ENCODE measurements at places on chromosomes 2 and 18.

DNA sequence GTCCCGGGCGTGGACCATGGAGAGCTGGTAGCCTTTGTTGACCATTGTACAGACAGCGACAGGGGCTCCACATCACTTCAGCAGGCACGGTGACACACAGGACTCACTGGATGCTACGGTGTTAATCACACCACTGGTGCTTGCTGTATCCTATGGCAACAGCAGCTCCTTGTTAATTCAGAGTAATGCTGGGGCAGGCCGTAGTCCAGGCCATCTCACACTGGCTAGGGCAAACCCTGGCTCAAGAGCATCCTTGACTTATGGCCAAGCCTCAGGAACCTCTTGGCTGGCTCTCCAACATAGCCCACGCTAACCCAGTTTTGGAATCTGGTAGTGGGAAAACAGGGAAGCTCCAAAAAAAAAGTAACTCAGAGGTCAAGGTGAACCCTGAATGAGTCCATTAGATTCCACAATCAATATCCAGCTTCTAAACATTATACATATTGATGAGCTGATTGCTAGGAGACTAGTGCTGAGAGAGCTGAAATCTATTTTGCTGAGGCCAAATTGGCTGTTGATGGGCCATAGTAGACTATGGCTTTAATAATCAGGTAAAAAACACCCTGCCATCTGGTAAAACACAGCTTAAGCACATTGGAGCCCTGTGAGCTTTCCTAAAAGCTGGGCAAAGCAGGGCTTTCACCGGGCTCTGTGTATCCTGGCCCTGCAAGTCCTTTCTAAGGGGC is 253.6 kb downstream of the PRKCE start:
- no peak for DNase-seq

GRCh38 chr2:61016392-61017002 is 1.0 kb upstream of the PEX13 start:
- no peak for DNase-seq

DNA sequence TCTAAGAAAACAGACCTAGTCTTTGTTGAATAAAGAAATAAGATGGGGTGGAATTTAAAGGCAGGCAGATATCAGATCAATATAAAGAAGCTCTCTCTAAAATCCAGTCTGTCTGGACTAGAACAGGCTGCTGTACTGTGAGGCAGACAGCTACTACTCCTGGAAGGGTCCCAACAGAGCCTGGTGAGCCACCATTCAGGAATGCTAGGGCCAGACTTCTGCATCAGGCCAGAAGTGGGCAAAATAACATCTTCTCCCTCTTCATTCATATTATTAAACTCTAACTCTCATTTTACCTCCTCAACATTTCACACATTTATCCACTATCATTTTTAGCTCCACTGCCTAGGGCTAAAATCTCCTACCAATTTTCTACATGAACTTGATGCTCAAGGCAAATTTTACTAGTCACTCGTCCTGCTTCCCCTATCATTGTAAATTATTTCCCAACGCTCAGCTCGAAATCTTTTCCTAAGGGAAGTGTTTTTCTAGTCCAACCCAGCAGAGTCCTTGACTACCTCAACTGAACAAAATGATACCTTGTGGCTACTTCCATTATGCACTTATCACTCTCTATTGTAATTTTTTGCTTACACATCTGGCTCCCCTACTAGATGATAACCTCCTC is 45.2 kb upstream of the GLS start:
- no peak for DNase-seq

GRCh38 chr2:88027697-88028389 is 11.5 kb upstream of the RNU2-63P start:
- DNase-seq = no peak
